ENCODE measurements at places on chromosomes 4 and X.

GRCh38 chr4:88802138-88802537 is 104.5 kb upstream of the NAP1L5 start:
- no peak for DNase-seq

GRCh38 chr4:173282626-173283025 is 51.5 kb downstream of the HMGB2 start:
- DNase-seq, result no peak

- no peak for DNase-seq
Observed at GRCh38 chrX:151790481-151791160, 56.1 kb downstream of the CNGA2 start.

GRCh38 chr4:174133551-174133950 is 149.9 kb downstream of the FBXO8 start:
- no peak for DNase-seq

DNA sequence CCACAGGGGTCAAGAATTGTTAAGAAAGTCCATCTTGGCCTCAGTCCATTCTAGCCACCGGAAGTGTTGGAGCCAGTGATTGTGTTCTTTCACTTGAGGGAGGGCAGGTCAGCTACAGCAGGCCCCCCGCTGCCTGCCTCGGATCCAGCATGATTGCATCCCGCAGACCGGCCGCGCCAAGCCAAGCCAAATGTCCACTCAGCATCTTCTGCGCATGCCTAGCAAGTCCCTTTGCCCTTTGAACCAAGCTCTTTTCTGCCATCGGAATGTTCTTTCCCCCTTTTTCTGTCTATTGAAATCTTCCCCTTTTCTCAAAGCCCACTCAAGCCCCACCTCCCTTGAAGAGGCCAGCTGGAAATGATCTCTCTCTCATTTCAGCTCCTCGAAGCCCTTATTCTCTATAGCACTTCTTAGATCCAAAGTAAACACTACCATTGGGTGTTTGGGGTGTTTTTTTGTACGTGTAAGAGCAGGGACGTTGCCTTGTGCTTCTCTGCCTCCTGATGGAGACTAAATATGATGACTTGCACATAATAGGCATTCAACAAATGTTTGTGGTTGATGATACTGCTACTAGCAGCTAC is 147.8 kb upstream of the BCOR start:
- DNase-seq, result no peak

GRCh38 chrX:129665916-129666644 is 11.3 kb upstream of the APLN start:
- DNase-seq, result no peak

- no peak for DNase-seq
Observed at GRCh38 chr4:177178246-177178645, 131.4 kb upstream of the NEIL3 start.

DNA sequence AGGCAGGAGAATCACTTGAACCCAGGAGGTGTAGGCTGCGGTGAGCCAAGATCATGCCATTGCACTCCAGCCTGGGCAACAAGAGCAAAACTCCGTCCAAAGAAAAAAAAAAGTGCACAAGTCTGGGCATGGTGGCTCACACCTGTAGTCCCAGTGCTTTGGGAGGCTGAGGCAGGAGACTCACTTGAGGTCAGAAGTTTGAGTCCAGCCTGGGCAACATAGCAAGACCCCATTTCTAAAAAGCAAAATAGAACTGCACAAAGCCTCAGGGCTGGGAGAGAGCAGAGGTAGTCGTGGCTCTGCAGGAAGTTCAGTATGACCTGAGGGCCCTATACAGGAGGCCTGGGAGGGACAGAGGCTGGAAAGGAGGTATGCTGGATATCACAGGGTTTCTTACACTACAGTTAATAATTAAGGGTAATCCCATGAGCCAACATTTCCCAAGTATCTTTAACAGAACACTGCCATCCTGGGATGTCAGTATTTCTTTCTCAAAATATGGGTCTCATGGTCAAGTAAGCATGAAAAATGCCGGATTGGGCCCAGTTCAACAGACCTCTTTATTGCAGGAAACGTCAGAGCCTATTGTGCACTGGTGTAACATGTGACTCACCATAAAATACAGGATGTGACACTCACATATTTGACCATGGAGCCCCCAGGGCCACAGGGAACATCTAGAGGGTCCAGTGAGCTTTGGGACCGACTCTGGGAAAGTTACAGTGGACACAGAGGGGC is 37.8 kb downstream of the ACSL1 start:
- no peak for DNase-seq

DNA sequence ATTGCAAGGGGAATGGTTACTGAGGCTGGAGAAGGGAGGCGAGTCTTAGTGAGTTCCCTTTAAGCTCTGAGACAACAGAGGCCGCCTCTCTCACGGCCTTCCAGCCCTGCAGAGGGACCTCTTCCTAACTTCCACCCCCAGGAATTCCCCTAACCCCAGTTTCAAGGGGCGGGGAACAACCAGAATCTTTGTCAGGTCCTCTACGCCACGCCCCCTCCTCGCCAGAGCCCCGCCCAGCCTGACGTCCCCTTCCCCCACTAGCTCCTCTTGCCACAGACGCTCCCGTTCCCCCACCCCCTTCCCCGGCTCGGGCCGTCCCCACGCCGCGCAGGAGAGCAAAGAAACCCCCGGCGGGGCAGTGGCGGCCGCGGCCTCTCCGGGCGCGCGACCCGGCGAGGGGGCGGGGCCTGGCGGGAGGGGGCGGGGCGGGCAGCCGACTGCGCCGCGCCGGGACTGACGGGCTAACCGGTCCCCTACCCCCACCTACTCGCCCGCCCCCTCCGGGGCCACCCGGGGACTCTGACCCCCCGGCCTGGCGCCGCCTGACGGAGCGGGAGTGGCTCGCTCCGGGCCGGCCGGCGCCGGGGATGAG is 12.3 kb upstream of the TMEM156 start:
- DNase-seq, result peak; percentile 96

DNA sequence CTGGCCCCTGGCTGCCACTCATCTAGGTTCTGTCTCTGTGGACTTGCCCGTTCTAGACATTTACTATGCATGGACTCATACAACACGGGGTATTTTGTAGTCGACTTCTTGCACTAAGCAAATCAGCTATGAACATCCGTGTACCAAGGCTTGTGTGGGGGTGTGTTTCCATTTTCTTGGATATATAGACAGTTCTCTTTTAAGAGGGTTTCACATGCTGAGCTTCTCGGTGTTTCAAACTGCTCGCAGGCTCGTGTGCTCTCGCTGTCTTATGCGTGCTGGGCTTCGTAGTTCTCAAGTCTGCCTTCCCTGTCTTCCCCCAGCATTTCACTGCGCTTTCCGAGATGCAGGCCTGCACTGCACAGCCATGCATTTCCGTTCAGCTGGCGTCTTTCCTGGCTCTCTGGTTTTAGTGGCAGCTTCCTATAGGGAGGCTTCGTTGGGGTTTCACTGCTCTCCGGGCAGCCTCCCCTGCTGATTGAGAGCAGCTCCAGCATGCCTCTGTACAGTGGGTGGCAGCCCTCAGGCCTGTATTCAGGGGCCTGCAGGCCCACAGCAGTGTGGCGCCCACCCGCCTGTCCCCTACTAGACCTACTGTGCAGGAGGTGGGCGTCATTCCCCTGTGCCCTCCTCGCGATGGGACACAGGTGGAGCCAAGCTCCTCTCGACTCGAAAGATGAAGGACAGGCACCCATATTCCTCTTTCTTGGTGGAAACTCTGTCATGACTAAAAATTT is 27.6 kb downstream of the ZBTB49 start:
- DNase-seq, result no peak

GRCh38 chr4:4818415-4819212 is 40.9 kb upstream of the MSX1 start:
- DNase-seq, result no peak

GRCh38 chr4:159780196-159780922 is 677.5 kb downstream of the RAPGEF2 start:
- DNase-seq, result no peak

DNA sequence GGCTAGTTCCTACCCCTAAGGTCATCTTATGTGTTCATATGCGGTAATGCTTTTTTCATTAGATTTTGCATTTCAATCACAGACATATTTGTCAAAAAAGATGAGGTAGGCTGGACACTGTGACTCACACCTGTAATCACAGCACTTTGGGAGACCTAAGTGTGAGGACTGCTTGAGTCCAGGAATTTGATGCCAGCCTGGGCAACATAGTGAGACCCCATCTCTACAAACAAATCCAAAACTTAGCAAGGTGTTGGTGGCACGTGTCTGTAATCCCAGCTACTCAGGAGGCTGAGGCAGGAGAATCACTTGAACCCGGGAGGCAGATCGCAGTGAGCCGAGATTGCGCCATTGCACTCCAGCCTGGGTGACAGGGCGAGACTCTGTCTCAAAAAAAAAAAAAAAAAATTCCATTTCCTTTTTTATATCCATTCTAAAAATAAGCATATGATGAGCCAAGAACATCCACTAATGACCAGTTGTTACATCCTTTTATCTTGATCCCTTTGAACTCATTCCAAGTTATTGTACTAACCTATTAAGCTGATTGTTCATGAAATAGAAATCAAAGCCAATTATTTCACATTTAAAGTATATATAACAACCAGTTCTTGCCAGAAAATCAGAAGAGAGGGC is 23.4 kb downstream of the PGAM4 start:
- peak; percentile 2 for DNase-seq

DNA sequence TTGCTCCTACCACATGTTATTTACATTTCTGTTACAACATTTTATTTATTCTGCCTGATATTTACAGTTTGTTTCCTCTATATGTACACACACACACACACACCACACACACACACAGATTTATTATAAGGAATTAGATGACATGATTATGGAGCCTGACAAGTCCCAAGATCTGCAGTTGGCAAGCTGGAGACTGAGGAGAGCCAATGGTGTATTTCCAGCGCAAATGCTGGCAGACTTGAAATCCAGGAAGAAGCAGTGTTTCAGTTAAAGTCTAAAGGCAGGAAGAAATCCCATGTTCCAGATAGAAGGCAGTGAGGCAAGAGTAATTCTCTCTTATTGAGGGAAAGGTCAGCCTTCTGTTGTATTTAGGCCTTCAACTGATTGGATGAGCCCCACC is 1.8 kb upstream of the KLHL4 start:
- no peak for DNase-seq

GRCh38 chr4:125155251-125155650 is 159.5 kb upstream of the FAT4 start:
- DNase-seq, result no peak

DNA sequence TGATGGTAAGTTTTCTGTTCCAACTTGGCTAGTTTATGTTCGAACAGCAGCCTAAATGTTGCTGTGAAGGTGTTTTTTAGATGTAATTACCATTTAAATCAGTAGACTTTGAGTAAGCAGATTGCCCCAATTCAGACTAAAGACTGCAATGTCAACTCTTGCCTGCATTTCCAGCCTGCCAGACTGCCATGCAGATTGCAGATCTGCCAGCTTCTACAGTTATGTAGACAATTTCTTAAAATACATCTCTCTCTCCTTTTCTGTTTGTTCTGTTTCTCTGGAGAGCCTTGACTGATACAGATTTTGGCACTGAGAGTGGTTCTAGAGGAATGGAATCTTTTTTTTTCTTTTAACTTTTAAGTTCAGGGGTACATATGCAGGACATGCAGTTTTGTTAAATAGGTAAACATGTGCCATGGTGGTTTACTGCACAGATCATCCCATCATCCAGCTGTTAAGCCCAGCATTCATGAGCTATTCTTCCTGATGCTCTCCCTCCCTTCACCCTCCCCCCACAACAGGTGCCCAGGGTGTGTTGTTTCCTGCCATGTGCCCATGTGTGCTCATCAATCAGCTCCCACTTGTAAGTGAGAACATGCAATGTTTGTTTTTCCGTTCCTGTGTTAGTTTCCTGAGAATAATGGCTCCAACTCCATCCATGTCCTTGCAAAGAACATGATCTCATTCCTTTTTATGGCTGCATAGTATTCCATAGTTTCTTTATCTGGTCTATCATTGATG is 227.8 kb downstream of the CPE start:
- DNase-seq, result no peak

DNA sequence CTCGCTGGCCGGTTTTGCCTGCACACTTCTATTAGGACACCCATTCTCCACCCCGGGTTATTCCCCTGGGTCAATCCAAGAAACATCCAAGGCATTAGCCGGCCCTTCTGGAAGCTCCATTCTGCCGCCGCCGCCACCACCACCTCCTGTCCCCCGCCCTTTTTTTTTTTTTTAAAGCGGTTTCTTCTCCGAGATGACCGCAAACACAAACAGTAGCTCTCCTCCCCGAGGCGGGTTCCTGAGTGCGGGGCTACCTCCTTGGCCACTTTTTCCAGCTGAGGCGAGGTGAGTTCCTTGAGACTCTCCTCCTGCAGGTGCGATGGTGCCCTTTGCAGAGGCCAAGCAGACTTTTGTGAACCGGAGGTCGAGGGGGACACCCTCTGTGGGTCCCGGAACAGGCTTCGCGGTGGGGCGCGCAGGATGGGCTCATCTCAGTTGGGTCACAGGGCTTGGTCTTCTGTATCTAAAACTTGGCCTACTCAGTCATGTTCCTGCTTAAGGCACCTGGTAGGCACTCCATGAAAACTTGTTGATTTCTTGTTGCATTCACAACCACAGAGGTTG is 930 bp downstream of the NWD2 start:
- no peak for DNase-seq

DNA sequence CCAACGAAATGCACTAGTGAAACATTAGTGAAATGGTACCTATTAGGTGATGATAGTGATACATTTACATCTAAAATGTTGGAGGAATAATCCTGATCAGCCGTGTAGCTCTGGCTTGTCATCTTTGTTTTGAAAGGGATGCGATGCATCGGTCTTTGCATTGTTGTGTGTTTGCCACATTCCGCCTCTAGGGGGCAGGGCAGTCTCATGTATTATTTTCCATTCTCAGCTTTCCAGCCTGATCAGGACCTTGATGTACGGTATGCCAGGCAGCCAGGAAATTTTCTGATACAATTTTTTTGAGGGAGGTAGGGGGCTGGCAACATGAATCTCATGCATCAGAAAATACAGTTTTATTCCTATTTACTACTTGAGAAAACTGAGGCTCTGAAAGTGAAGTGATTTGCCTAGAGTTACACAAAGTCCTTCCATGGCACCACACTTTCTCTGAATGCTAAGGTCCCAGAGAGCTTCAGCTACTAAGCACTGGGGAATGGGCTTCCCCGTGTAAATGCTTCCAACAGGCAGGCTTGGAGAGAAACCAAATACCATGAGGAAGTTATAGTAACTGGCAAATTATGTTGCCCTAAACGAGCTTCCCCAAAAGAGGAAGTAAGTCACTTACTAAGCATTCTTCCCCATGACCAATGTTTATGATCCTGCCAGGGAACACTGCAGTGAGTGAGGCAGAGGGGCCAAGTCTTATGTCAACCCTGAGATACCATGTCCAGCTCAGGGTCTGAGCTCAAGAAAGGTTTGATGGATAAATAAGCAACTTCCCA is 31.8 kb upstream of the IQSEC2 start:
- DNase-seq, result peak; percentile 83

DNA sequence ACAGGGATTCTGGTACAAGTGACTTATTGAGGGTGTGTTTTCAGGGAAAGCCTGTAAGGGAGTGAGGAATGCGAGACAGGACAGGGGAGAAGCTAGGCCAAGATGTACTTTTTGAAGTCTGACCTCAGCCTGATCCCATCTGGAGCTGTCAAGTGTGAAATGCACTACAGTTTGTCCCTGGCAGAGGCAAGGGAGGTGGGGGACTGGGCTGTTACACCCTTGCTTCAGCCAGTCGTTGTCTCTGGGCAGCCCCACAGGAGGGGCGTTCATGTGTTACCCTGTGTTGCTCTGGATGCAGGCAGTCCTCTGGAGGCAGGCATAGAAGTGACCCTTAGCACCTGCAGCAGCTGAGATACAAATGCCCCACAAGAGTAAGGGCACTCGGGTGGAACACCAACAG is 25.8 kb downstream of the PPEF1 start:
- no peak for DNase-seq

All from NB4 (cell line).